ENCODE measurements at places on chromosomes 1 and 21.

DNA sequence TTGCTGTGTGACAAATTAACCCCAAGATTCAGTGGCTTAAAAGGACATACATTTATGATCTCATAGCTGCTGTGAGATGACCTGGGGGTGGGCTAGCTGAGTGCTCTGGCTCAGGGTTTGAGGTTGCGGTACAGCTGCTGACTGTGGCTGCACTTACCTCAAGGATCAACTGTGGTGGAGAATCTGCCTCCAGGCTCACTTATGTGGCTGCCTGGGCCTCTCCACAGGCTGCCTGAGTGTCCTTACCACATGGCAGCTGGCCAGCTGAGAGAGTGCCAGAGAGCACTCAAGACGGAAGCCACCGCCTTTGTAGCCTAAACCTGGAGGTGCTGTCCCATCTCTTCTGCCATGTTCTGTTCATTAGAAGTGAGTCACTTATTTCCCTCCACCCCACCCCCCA lies 5.7 kb downstream of the LRRC71 start:
- peak; percentile 71 for DNase-seq

GRCh38 chr1:28965271-28965870 lies 51.0 kb downstream of the EPB41 start:
- DNase-seq = no peak

GRCh38 chr1:209512821-209513220 lies 70.7 kb upstream of the CAMK1G start:
- DNase-seq = no peak

DNA sequence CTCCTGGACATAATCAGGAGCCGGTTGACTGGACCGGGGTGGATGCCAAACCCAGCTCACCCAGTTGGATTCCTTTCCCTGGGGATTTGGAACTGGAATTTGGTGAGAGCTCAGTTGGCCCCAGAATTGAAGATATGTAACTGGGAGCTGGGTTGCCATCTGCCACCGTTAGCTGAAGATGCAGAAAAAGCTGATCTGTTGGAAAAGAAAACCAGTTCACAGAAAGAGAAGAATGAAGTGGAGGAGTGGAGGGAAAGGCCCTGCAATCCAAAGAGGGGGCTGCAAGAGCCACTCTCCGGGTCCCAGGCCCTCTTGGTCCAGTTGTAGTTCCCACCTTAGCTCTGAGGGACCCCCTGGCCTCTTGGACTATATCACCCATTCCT lies 16.0 kb downstream of the TEX35 start:
- no peak for DNase-seq

GRCh38 chr1:166876540-166876838 lies 425 bp upstream of the TADA1 start:
- DNase-seq = no peak

DNA sequence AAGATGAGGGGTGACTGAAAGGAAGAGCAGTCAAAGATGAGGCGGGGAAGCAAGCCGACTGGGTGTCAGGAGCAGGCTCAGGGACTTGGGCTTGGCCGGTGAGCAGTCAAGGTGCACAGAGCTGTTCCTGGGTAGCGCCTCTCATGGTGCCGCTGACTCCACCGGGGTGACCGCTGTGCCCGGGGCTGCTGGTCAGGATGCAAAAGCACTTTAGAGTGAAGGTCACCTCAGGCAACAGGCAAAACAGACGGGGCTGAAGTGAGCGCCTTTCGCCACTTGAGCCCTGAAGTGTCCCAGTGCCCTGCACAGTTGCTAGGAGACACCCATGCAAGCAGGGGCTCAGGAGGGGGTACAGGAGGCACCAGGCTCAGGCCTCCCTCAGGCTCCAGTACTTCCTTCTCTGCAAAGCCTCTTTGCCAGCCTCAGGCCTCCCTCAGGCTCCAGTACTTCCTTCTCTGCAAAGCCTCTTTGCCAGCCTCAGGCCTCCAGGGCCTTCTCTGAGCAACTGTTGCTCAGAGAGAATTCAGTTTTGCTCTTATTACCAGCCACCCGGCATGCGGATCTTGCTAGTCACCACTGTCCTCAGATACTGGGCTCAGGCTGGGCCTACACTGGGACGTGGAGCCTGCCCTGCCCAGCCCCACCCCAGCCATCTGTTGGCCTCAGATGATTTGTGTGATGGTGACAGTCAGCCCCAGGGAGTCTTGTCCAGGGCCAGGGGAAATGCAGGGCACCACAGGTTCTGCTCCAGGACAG lies 99.7 kb upstream of the IRF2BP2 start:
- DNase-seq = no peak

GRCh38 chr1:26597629-26598039 lies 68.1 kb downstream of the RPS6KA1 start:
- no peak for DNase-seq

DNA sequence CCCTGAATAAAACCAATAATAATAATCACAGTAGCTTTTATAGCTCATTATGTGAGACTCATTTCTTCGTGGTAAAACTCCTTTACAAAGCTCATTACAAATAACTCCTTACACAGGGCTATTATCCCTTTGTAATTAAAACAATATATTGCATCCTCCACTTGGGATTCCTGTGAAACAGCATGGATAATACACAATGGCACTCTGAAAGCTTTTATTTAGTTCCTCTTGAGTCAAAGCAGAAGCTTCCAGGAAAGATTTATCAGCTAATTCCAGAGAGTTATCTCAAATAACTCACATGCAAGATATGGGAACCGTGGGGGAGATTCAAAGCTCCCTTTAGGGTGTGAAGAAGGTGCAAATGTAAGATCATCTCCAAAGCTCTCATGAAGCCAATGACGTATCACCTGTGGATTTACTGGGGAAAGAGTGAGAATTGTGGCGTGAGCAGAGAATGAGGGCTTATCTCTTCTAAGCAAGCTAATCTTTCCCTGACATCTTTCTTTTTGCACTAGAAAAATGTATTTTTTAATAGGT lies 60.4 kb upstream of the GJA5 start:
- DNase-seq = no peak

DNA sequence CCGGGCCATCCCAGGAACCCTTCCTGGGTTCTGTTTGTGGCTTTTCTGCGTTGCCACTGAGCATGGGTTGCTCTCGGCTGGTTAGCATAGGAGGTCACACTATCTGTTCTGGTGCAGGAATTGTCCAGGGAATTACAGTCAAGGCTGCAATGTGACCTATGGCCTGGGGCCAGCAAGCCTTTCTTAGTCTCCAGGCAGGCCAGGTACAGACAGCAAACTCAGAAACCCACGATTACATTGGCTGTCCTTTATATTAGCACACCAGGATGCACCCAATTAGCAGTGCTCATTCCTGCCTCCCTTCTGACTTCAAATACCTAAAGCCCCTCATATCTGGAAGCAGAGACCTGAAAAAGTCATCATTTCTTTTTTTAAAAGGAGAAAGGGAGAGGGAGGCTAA lies 55.2 kb downstream of the CD247 start:
- no peak for DNase-seq

All from stimulated activated CD8-positive, alpha-beta memory T cell treated with anti-CD3 and anti-CD28 coated beads, Interleukin-7, amount 100 ng/mL, for 48 hours (primary cell).